HepG2 (cell line): ENCODE measurements at places on chromosomes 3 and 15. TPM values are rescaled to one million over a fixed set of nuclear protein-coding genes. Genes with fewer than 3 reads are reported as not detected.
A peak's percentile ranks its signal among the peaks of the same experiment; 100 is the strongest.

GRAMD1C gene
- 0.45 and 1.0 TPM in 2 replicates for polyA plus RNA-seq

PAQR9 gene
- polyA plus RNA-seq: 3.7 and 8.4 TPM in 2 replicates

HES1 gene
- polyA plus RNA-seq: 15.4 and 16.6 TPM in 2 replicates

BFSP2 gene
- not detected in 2 replicates for polyA plus RNA-seq

ARL13B gene
- 1.6 and 2.2 TPM in 2 replicates for polyA plus RNA-seq

SPTSSB gene
- polyA plus RNA-seq: 2.4 and 4.2 TPM in 2 replicates

OR5K2 gene
- not detected in 2 replicates for polyA plus RNA-seq

PLA2G4E gene
- 0.01 TPM in 1 of 2 replicates, not detected in the other for polyA plus RNA-seq

FBXW12 gene
- not detected in 2 replicates for polyA plus RNA-seq

ADAMTSL3 gene
- 0.01 and 0.04 TPM in 2 replicates for polyA plus RNA-seq

ZDHHC23 gene
- polyA plus RNA-seq: 1.4 and 1.6 TPM in 2 replicates

CCR9 gene
- polyA plus RNA-seq: not detected in 2 replicates

TLR9 gene
- 0.08 TPM in 1 of 2 replicates, not detected in the other for polyA plus RNA-seq

LMLN gene
- 1.6 and 1.8 TPM in 2 replicates for polyA plus RNA-seq

GOLGA6L10 gene
- polyA plus RNA-seq: 2.2 and 2.5 TPM in 2 replicates

SLC6A6 gene
- polyA plus RNA-seq: 14.1 and 15.4 TPM in 2 replicates

CSPG4 gene
- 0.01 and 0.03 TPM in 2 replicates for polyA plus RNA-seq

SERP1 gene
- polyA plus RNA-seq: 51.5 and 61.2 TPM in 2 replicates

GRCh38 chr15:40355976-40356585 is 1.9 kb upstream of the DISP2 start:
- no peak for DNase-seq

DNA sequence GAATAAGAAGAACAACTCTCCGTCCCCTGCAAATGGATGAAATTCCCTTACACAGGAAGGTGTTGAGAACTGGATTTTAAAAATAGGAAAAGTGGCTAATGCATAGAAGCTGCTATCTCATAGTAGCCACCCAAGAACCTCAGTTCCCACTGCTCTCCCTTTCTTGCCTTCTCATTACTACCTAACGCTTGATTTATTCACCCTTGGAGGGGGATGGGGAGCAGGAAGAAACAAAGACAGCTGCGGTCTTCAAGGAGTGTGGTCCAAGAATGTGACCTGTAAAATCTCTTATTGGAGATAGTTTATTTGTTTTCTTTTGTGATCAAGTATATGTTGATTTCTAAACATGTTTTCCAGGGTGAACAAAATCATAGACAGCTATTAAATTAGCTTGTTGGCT is 274.1 kb upstream of the CTNNB1 start:
- DNase-seq: no peak

GRCh38 chr3:149282836-149283235 is 50.6 kb downstream of the TM4SF18 start:
- no peak for DNase-seq

DNA sequence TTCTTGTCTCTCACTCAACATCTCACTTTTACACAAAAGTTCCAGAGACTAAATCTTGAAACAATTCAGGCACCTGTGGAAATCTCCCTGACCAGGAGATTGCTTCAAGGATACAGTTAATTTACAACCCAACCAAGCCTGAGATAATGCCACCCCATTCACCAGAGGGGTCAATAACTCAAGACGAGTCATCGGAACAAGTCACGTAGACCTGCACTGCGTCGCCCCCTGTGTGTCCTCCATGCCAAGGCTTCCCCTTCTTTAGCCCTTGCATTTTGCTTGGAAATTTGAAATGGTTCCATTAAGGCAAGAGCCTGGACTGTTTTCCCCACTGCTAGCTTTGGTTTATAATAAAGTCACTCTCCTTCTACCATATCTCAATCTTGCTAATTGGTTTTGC is 129.0 kb upstream of the NEO1 start:
- no peak for DNase-seq

- DNase-seq: no peak
Measured at GRCh38 chr3:170622369-170623159, 36.7 kb upstream of the SLC7A14 start.

DNA sequence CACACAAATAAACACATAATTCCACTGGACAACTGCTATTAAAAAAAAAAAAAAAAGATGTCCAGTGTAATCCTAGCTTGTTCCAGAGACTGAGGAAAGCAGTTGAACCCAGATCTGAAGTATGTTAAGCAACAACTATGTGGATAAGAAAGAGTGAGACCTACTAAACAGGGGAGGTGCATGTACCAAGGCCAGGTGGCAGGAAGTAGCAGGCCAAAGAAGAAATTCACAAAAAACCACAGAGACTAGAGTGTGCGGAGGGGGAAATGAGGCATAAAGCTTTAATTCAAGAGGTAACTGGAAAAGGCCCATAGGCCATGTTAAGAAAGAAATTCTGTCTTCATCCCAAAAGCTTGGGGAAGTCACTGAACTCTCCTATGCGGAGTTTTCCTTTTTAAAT is 490.0 kb downstream of the NAALADL2 start:
- DNase-seq: no peak

DNA sequence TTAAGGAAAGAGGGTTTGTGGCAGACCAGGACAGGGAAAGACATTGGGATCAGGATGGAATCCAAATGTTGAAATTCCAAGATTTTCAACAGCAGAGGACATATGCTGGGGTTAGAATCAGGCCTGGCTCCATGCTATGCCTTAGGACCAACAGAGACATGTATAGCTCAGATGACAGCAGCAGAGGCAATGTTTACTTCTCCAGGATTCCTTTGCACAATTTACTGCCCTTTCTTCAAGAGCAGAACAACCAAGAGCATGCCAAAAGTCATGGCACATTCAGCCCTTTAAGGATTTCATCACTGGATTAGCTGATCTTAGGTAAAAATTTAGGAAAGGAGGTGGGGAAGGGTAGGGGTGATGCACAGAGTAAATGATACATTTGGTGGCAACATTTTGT is 69.6 kb upstream of the GSK3B start:
- no peak for DNase-seq

DNA sequence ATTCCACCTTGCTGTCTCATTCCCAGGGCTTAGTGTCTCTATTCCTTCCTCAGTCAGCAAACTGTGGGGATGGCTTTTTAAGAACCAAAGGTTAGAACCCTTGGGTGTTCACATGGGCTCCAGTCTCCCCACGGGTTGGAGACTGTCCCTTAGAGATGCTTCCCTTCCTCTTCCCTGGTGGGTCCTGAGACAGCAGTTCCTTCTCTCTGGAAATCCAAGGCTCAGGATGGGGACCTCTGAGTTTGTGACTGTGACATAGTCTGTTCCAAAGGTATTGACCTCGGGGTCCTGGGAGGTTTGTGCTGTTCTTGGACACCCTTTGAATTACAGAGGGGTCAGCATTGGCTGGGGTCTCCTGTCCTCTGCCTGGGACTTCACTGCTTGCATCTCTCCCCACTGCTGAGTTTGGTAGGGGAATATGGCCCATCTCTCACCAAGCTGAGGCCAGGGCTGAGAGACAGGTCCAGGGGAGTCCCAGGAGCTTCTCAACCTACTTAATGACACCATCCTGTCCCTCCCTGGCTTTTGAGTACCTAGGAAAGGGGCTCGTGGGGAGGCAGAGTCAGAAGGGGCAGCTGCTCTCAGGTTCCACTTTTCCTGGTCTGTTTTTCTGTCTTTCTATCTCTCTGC is 1.5 kb downstream of the GRM2 start:
- no peak for DNase-seq

DNA sequence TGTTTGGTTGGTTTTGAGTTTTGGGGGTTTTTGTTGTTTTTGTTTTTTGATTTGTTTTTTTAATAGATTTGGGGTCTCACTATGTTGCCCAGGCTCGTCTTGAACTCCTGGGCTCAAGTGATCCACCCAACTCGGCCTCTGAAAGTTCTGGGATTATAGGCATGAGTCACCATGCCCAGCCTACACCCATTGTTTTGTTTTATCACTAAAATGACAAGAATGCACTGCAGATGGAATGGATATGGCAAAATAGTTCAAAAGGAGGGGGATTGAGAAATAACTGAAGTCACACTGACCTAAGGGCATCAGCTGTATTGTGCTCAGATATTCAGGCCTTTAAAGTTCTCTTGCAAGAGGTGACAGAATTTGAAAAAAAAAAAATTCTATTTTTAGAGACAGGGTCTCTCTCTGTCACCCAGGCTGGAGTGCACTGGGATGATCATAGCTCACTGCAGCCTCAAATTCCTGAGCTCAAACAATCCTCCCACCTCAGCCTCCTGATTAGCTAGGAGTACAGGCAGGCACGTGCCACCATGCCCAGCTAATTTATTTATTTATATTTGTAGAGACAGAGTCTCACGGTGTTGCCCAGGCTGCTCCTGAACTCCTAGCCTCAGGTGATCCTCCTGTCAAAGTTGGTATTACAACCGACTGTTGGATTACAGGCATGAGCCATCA is 4.4 kb upstream of the RASA2 start:
- DNase-seq: peak; percentile 90

GRCh38 chr3:170054204-170054603 is 16.4 kb downstream of the GPR160 start:
- no peak for DNase-seq

GRCh38 chr3:160661660-160662059 is 15.3 kb upstream of the ARL14 start:
- DNase-seq: no peak

- DNase-seq: no peak
Measured at GRCh38 chr3:5543047-5543446, 355.5 kb downstream of the EDEM1 start.

GRCh38 chr3:98223907-98224672 is 40.0 kb upstream of the OR5H6 start:
- DNase-seq: no peak

GRCh38 chr3:65246561-65246960 is 558.8 kb upstream of the ADAMTS9 start:
- no peak for DNase-seq

DNA sequence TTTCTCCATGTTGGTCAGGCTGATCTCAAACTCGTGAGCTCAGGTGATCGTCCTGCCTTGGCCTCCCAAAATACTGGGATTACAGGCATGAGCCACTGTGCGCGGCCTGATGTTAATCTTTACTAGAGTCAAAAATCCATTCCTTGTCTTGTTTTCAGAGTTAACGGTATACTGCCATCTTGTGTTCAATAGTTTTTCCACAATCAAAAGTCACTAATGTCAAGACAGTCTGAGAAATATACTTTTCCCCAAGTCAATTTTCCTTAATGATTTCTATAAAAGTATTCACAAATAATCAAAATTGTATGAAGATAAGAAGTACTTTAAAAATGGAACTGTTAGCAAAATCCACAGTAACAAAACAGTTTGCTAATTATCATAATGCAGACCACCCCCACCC is 8.5 kb downstream of the CRBN start:
- DNase-seq: no peak

DNA sequence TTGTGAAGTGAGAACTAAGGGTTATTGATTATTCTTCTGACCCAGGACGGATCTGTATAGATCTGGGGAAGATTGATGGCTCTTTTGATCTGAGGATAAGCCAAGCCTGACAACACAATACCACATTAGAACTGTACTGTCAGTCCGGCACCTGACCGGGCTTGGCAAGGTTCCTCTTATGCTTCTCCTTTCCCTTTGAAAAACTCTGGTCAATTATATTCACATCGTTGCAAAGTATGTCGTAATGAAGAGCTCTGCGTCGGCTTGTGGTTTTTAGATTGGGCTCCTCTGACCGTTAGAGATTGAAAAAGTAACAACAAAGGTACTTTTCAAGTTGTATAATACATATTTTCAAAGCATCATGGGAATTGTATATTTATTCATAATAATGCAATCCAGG is 389.8 kb downstream of the NR2F2 start:
- no peak for DNase-seq

DNA sequence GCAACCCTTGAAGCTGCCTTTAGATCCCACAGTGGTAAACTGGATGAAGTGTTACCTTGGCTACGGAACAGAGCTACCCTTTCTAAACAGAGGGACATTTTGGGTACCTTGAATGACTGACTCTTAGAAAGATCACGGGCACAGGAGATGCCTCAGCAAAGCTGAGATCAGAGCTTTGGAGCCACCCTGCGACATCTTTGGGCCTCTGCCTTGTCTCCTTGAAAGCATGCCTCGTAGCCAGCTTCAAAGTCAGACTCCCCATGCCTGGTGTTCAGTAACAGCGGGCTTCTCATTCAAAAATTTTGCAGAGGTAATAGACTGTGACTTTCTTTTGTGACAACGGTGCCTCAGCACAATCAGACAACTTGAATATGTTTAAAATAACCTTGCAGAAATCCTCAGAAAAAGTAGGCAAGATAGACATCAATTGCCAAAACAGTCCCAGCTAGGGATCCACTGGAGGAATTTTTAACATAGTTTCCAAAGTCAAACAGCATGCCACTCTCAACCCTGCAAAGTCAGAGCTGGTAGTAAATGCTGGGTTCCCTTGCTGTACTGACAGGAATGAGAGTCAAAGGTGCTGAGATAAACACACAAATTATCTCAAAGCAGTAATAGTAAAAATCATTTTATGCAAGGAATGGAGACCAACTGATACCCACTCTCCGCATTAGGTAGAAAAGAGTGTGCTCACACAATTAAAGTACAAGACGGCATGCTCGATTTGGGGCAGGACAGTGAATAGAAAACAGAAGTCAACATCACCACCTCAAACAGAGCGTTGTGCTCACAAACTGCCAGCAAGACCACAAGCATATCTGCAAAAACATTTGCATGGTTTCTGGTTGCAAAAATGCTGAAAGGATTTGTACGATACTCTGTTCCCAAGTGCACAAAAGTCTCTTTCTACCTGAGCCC is 82.1 kb downstream of the MYO1E start:
- no peak for DNase-seq

DNA sequence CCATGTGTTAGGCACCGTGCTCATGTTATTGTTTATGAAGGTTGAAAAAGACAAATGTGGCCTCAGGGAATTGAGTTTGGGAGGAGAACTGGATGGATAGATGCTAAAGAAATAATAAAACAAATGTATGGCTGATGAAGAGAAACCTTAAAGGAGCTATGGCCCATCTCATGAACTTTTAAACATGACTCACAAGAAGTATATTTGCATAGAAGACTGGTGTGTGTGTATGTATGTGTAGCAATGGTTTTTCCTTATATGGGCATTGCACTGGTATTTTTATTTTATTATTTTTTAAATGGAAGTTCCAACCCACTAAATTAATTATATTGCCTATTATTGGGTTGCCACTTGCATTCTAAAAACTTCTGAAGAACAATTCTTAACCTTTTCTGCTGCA is 31.1 kb downstream of the CACNA2D3 start:
- DNase-seq: no peak

GRCh38 chr3:14064910-14065309 is 59.8 kb downstream of the CHCHD4 start:
- no peak for DNase-seq

- DNase-seq: no peak
Measured at GRCh38 chr15:76860201-76860600, 44.9 kb downstream of the SCAPER start.
